Caki2 (cell line): ENCODE measurements at places on chromosomes 2 and 18. TPM values are rescaled to one million over a fixed set of nuclear protein-coding genes. Genes with fewer than 3 reads are reported as not detected.

- DNase-seq: no peak
These were observed 271.4 kb downstream of the SATB2 start for GRCh38 chr2:199186301-199186751.

MAPK4 gene
- total RNA-seq: not detected in 2 replicates

DNA sequence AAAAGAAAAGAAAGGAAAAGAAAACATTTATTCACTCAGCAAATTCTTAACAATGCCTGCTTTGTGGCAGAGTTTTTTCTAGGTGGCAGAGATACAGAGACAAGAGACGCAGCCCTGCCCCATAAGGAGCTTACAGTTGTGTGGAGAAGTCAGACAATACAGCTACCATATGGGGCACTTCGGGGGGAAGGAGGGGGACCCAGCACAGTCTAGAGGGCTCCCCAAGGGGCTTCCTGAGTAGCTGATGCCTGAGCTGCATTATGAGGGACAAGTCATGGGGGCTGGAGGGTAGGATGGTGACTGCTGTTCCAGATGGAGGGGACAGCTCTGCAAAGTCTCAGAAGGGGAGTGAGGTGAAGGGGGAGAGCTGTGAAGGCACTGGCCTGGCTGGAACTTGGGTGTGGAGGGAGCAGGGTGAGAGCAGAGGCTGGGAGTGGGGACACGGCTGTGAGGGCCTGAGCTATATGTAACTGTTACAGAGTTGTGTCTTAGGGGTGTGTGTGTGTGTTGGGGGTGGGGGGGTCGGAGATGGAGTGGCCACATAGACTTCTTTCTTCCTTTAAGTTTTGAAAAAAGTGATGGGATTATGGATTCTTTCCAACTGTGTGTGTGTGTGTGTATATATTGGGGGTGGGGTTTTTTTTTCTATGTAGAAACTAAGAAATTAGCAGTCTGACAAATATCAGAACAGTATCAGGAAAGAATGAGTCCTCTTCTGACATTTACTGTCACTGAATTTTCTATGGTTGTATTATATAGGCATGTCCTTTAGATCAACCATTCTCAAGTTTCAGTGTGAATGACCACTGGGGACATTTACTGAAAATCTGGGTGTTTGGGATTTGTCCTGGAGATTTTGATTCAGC, 66.0 kb upstream of the HAAO start:
- no peak for DNase-seq

GKN2 gene
- not detected in 2 replicates for total RNA-seq

GRCh38 chr2:161045726-161046125, 114.5 kb upstream of the TANK start:
- DNase-seq: no peak

ASB18 gene
- total RNA-seq: not detected in 2 replicates

AFF3 gene
- 1.0 and 1.6 TPM in 2 replicates for total RNA-seq

C18orf54 gene
- 5.6 and 23.0 TPM in 2 replicates for total RNA-seq

GRCh38 chr2:70627211-70627898, 73.7 kb upstream of the TGFA start:
- DNase-seq: no peak

GRCh38 chr2:208363485-208363884, 43.1 kb upstream of the PTH2R start:
- peak; percentile 83 for DNase-seq

- DNase-seq: no peak
These were observed 230.2 kb upstream of the TNP1 start for GRCh38 chr2:217090024-217090473.

DNA sequence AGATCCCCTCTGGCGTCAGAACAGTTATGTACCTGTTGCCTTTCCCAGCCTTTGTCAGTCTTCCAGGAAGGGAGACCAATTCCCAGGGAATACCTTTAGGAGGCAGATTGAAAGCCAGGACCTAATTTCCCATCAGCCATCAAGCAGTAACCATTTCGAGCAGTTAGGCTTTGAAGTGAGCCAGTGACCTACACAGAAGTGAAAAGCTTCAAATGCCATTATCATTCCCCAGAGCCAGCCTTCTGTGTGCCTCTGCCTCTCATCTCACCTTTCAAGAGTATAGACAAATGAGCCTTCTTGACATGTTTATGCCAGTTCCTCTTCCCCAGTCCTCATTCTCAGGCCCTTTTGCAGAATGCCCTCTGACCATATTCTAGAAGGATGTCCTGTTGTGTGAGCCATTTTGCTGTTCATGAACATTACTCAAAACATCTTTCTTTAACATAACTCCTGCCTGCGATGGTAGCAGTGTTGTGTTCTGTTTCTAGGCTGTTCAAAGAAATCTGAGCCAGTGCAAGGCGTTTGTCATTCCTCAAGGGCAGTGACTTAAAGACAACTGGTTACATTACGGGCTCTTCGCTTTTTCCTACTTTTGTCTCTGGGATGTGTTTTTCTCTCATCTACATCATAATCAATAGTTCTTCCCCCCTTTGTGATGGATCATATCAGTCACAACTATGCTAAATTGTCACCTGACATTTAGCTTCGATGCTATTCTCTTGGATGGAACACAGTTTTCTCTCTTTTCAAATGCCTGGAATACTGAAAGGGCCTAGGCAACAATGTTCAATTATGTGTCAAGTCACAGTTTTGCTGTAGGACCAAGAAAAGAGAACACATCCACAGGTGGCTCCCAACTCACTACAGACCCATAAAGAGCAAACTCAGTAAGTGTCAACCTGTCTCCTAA, 138.6 kb downstream of the ALK start:
- no peak for DNase-seq

DNA sequence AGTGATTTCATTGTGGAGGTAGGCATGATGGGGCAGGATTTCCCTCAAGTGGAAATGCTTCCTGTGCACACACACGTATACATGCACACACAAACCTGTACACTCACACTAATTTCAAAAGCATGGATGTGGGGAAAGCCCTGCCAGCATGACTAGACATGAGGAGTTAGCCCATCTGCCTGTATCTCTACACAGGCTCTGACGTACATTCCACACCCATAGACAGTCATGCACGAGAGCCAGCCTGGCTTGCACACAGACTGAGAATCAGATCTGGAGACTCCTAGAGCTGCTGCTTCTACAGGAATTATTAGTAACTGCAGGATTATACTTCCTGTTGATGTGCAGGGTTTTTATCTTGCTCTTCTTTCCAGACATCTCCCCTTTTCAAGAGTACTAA, 27.3 kb upstream of the NFU1 start:
- peak; percentile 19 for DNase-seq

- peak; percentile 71 for DNase-seq
These were observed 9.5 kb downstream of the USP40 start for GRCh38 chr2:233556881-233557736.

CDK15 gene
- total RNA-seq: 0.12 and 0.27 TPM in 2 replicates

DNA sequence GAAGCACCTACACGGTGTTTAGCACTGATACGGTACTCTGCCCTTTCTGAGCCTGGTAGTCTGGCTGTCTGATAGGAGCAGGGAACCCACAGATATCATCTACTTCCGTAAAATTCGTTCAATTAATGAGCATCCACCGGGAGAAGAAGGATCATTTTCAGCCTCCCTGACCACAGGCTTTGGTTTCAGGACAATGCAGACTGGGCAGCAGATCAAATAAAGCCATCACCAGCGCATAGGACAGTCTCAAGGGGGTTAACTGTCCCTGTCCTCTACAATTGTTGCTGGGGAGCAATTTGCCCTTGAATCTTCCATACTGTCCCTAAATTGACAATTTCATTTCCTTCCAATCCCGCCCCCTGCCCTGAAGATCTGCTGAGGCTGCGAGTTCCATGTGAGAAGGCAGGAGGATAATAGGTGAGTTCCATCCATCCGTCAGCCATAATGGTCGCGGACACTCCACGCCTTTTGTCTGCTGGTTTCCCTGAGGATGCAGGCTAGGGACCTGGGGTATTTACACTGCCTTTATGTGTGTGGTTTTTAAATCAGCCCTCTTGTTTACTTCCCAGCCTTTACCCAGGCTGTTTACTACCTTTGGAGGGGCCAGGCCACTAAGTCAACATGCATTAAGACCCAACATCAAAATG, 110.0 kb downstream of the MYCN start:
- no peak for DNase-seq

ASPRV1 gene
- 0.12 and 0.81 TPM in 2 replicates for total RNA-seq

MEX3C gene
- 21.6 and 30.8 TPM in 2 replicates for total RNA-seq

- no peak for DNase-seq
These were observed 103.2 kb downstream of the LRATD1 start for GRCh38 chr2:14735696-14736095.

RNF152 gene
- not detected in 2 replicates for total RNA-seq

DNA sequence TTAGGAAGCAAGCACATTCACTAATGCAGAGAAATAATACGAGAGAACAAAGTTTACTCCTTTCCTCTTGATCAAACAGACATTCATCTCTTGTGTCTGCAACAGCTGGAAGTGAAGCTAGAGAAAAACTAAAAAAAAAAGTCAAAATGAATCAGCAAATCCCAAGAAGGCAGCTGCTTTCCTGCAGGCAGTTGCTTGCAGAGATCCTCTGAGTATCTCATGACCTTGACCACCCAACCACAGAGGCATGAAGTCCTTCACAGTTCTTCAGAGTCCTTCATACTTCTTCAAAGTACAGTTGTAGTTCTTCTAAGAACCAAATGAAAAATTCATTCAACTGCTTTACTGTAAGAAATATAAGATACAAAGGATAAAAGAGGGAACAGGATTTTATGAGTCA, 97.2 kb upstream of the ACVR1C start:
- DNase-seq: peak; percentile 15

DNA sequence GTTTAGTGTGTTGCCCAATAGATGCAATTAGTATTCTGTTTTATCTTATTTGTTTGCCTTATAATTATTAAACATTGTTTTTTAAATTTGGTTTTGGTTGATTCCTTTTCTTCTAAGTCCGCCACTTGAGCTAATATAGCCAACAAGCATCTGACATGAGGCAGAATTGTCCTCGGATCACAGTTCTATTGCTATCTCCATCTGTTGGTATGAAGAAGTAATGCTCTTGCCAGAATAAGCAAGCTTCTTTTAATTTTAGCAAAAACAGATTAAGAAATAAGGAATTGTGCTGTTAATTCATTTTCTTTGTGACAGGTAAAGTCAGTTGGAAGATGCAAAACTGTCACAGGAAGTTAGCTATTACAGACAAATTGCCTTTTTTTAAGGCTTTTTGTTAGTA, 54.3 kb downstream of the R3HDM1 start:
- DNase-seq: no peak

TFPI gene
- total RNA-seq: 25.4 and 32.6 TPM in 2 replicates

DNA sequence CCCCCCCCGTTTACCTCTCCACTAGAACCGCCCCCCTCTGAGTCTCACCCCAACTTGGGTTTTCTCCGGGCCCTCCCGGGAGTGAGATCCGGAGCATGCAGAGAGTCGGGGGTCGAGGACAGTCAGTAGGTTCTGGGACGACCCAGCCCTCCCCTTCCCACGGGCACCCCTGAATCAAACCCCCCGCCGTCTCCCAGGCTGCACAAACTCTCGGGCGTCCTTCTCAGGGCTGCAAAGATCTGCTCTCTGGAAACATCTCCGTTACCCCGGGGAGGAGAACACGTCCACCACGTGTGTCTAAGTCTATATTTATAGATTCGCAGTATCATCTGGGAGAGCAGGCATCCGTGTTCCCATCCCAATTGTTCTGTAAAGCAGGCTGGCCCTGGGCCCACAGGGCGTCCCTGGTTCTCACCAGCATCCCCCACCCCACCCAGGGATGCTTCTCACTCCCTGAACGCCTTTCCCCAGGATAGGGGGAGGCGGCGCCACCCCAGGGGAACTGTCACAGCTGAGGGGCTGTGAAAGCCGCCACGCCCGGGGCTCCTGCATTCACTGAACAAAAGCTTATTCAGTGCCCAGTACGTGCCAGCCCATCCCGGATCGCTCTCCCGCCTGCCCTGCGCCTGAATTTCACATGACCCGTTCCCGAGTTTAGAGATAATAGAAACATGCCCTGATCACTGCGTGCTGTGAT, 765 bp upstream of the DIPK1C start:
- DNase-seq: no peak

DNA sequence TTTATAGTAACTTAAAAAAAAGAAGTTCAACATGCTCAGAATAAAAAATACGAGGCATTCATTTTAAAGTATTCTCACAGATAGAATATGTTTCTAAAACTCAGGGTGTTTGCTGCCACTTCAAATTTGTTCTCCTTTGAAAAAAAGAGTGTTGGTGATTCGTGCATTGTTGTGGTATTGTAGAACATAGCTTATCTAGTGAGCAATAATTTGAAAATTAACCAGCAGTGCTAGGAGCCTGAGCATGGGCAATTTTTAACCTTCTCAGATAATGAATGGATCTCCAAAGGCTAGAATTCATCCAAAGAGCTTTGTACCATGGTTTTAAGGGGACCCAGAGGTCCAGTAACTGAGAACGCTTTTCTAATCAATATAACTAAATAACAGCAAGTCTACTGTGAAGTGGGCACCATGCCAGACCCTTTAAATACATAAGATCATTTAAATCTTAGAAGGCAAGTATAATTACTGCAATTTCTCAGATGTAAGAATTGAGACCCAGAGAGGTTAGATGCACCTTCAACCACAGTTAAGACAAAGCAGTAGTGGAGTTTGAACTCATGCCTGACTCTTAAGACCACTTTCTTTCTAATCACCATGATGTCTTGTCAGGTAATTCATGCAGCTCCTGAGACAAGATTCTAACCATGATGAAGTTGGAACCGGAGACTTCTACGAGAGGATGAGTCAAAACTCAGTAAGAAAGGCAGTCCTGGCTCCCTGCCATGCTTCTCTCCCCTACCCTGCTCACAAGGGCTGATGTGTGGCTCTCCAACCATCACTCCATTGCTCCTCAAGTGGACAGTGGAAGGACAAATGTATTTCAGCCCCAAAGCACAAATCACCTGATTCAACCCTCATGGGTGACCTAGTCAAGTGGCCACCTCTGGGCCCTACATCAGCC, 3.4 kb downstream of the CYRIA start:
- DNase-seq: peak; percentile 77

GRCh38 chr2:68643874-68644485, 601 bp downstream of the PROKR1 start:
- no peak for DNase-seq

DNA sequence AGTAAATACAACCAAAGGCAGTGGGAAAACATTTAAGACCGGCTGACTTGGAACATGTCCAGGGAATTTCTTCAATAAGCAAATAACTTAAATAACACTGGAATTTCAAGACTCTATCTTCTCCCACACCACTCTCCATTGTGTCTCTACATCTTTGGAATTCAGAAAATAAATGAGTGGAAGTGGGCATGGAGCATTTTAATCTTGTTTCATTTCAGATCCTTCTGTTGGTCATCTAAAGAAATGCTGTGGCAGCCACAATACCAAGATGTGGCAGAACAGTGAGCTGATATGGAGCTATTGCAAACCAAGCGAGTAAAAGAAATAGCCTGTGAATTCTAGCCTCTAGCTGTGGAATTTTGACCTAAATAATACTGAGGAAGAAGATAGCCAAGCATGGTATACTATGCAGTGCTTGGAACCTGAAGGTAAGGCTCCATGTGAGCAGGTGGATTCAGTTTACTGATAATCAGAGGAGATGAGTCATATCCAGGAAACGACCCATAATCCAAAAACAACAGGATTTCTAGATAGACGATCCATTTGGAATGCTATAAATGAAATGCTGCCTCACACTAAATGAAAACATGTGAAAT, 157.1 kb upstream of the SCN7A start:
- peak; percentile 41 for DNase-seq

MBP gene
- total RNA-seq: 12.8 and 14.7 TPM in 2 replicates
